ENCODE measurements at places on chromosomes 6 and 20.

- DNase-seq = no peak
Observed at GRCh38 chr6:118935331-118935668, 341 bp upstream of the MCM9 start.

- DNase-seq = peak; percentile 3
Observed at GRCh38 chr6:12119085-12119588, 107.0 kb downstream of the HIVEP1 start.

GRCh38 chr20:63941282-63942081, 14.7 kb downstream of the UCKL1 start:
- peak; percentile 51 for DNase-seq

GRCh38 chr6:35441205-35441604, 10.9 kb upstream of the FANCE start:
- no peak for DNase-seq

GRCh38 chr6:113651920-113652319, 205.2 kb upstream of the MARCKS start:
- DNase-seq = no peak
